Endothelial cell of umbilical vein (primary cell): ENCODE measurements at places on chromosomes 12 and 14. TPM values are rescaled to one million over a fixed set of nuclear protein-coding genes. Genes with fewer than 3 reads are reported as not detected.

The ACSM4 gene
- not detected in 2 replicates for total RNA-seq

The CLEC9A gene
- not detected in 2 replicates for total RNA-seq

The ITGA7 gene
- 0.84 and 1.0 TPM in 2 replicates for total RNA-seq

The RNASE1 gene
- total RNA-seq = 182 and 216 TPM in 2 replicates

The NOXRED1 gene
- 0.33 and 0.48 TPM in 2 replicates for total RNA-seq

The PIP4K2C gene
- 9.1 and 11.5 TPM in 2 replicates for total RNA-seq

The RPS6KL1 gene
- 23.8 and 25.6 TPM in 2 replicates for total RNA-seq

The MIPOL1 gene
- 31.3 and 33.5 TPM in 2 replicates for total RNA-seq

The MYBPC1 gene
- not detected in 2 replicates for total RNA-seq

The ETFBKMT gene
- total RNA-seq = 2.4 and 3.1 TPM in 2 replicates

The CDH24 gene
- total RNA-seq = 20.2 and 21.7 TPM in 2 replicates

The CFL2 gene
- total RNA-seq = 91.9 and 98.1 TPM in 2 replicates

The ADAM21 gene
- total RNA-seq = not detected in 2 replicates

The EID3 gene
- total RNA-seq = 12.7 and 14.5 TPM in 2 replicates

The DTX1 gene
- 0.14 and 0.22 TPM in 2 replicates for total RNA-seq

The KIF5A gene
- total RNA-seq = 0.12 and 0.35 TPM in 2 replicates

The KITLG gene
- total RNA-seq = 32.5 and 46.4 TPM in 2 replicates

The AVPR1A gene
- not detected in 2 replicates for total RNA-seq

The KLHL33 gene
- 0.07 TPM in 1 of 2 replicates, not detected in the other for total RNA-seq

The RASSF9 gene
- 2.3 and 3.6 TPM in 2 replicates for total RNA-seq

The SELPLG gene
- 0.62 and 1.2 TPM in 2 replicates for total RNA-seq

The ZC3H14 gene
- 59.6 and 61.8 TPM in 2 replicates for total RNA-seq

The TAS2R9 gene
- total RNA-seq = not detected in 2 replicates

The NDUFB1 gene
- total RNA-seq = 95.2 and 114 TPM in 2 replicates

The PMEL gene
- total RNA-seq = 0.42 and 0.51 TPM in 2 replicates

The RERGL gene
- total RNA-seq = not detected in 2 replicates

The GSG1 gene
- not detected in 2 replicates for total RNA-seq

The CIT gene
- 50.1 and 61.8 TPM in 2 replicates for total RNA-seq

The ANO4 gene
- total RNA-seq = 0.12 TPM in 1 of 2 replicates, not detected in the other

The CDC42BPB gene
- total RNA-seq = 131 and 136 TPM in 2 replicates

The TRIM9 gene
- not detected in 2 replicates for total RNA-seq

The PARP2 gene
- total RNA-seq = 30.6 and 30.8 TPM in 2 replicates

The TMEM132D gene
- not detected in 2 replicates for total RNA-seq

The NEUROD4 gene
- not detected in 2 replicates for total RNA-seq

The LRP1-AS gene
- total RNA-seq = not detected in 2 replicates

The SMCO2 gene
- total RNA-seq = 0.49 and 1.2 TPM in 2 replicates

The CYP27B1 gene
- 2.4 and 2.7 TPM in 2 replicates for total RNA-seq

The PZP gene
- total RNA-seq = 0.84 and 0.88 TPM in 2 replicates

The TOMM20L gene
- total RNA-seq = not detected in 2 replicates

The CEBPE gene
- total RNA-seq = not detected in 2 replicates

The NPFF gene
- total RNA-seq = not detected in 2 replicates

The MUCL1 gene
- total RNA-seq = not detected in 2 replicates

The GTF2A1 gene
- 32.1 and 33.4 TPM in 2 replicates for total RNA-seq

The IGFBP6 gene
- total RNA-seq = 11.6 and 14.1 TPM in 2 replicates

The DHRS1 gene
- total RNA-seq = 18.0 and 20.0 TPM in 2 replicates

The CLEC14A gene
- total RNA-seq = 396 and 414 TPM in 2 replicates

The KRT6C gene
- total RNA-seq = not detected in 2 replicates

The GPR68 gene
- total RNA-seq = 0.24 and 0.51 TPM in 2 replicates

The LALBA gene
- not detected in 2 replicates for total RNA-seq

The TMEM229B gene
- total RNA-seq = 0.28 TPM in 1 of 2 replicates, not detected in the other

The KLHL42 gene
- total RNA-seq = 36.2 and 36.5 TPM in 2 replicates

The TAMALIN gene
- total RNA-seq = 87.5 and 88.4 TPM in 2 replicates

The PSMB11 gene
- not detected in 2 replicates for total RNA-seq
